ENCODE measurements at places on chromosomes 3 and 15.

- no peak for DNase-seq
These were observed 5.5 kb downstream of the ATOSA start for GRCh38 chr15:52673734-52674133.

DNA sequence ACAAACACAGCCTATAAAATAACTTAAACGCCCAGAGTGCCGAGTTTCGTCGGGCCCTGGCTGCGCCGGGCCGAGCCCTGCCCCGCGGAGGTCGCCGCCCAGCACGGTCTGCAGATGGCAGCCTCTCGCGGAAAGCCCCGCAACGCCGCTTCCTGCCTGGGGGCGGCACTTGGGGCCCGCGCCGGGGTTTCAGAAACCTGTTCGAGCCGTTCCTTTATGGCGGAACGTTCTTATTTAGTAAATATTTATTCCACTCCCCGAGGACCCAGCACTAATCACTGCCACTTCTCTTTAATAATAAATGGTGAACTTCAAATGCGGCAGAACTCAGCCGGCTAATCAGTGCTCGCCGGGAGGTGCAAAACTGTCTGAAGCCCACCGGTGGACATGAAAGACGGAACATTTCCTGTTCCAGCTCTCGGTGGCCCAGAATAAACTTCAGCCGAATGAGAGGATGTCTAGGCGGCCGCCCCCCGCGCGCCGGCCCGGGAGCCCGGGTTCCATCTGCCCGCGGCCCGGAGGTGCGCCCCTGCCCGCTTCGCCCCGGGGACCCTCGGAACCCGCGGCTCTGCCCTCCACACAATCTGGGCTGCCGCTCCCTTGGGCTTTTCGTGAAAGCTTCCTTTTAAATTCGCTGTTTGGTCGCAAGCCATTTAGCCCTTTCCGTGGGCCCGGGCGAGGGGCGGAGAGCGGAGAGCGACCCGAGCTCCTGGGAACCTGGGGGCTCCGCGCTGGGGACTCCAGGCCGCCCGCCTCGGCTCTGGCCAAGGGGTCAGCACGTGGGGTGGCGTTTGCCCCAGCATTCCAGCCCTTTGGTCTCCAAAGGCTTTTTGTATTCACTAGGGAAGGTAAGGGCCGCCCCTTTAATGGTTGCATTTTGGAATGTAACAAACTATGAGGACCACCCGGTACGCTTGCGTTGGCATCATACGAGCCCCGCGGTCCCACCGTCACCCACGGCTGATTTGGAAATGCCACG, 110.8 kb upstream of the ATP11B start:
- DNase-seq: peak; percentile 31

DNA sequence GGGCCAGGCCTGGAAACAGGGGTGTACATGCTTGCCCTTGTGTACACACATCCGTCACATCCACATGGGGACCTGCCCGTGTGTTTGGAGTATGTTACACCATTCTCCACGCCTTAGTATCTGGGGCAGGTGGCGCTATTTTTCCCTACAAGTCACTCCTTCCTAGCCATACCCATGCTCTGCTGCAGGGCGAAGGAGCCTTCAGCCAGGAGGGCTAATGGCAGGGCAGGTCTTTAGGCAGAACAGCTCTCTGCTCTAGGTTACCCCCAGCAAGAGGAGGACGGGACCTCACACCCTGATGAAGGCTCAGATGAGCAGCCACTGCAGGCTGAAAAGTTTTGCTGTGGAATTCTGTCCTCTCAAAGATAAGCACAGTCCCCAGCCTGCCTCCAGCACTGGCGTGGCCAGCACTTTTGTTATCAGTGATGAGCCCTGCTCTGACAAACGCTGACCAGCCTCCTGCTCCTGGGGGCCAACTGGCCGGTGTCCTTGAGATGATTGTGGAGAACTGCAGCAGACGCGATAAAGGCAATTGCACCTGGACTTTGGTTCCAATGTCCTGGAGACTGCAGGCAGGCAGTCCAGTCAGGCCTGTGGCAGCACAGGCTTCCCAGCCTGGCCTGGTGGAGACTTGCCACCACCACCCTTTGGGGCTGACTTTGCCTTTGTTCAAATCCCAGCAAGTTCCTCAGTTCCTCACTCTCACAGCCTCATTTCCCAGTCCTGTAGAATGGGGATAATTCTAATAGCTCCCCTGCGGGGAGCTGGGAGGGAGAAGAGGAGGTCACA, 19.8 kb upstream of the PIGZ start:
- peak; percentile 22 for DNase-seq

DNA sequence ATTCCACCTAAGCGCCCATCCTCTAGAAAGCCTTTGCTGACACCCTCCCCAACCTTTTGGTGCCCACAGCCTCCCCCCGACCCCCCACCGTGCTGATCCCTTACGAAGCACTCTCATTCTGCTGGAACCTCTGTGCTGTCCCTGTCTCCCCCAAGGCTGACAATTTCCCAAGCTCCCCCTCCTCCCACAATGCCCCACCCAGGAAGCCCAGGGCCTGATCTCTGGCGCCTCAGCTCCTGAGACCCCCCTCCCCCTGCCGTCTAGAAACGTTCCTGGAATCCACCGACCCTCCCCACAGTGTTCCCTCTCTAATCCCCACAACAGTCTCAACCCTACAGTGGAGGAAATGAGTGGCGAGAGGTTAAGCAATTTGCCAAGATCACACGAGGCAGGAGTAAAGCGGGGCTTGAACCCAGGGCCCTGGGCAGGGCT, 18.3 kb downstream of the MYL3 start:
- DNase-seq: no peak

DNA sequence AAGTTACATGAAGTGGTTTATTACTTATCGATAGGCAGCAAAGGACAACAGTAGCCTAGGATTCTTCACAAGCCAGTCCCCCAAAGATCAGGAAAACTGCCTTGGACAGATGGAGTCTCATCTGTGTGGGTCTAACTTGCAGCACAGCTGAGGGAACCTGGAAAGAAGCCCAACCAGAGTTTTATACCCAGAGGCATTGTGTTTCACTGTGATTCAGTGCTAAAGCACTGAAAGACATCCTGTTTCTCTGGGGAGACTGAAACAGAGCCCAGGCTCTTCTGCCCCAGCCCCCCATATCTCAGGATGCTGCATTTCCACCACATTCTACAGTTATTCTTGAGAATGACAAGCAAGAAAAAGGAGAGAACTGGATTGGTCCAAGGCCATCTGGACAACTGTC, 48.2 kb upstream of the PYDC2 start:
- no peak for DNase-seq

DNA sequence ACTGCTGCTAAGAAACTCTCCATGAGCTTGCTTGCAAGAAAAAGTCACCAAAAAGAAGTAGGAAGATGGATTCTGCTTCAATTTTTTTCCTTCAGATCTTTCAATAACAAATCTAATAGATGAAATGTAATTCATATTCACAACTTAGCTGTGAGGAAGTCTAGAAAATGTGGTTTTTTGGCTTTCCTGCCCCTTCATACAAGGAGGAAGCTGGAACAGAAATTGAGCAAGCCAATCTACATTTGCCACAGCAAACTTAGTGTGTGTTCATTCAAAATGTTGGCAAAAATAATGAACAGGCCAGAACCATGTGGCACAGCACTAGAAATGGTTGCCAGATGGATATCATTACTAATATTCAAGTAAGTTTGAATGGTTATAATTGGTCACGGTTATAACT, 93.2 kb upstream of the NEDD4 start:
- DNase-seq: no peak

GRCh38 chr3:32499585-32499984, 3.1 kb downstream of the CMTM6 start:
- no peak for DNase-seq

DNA sequence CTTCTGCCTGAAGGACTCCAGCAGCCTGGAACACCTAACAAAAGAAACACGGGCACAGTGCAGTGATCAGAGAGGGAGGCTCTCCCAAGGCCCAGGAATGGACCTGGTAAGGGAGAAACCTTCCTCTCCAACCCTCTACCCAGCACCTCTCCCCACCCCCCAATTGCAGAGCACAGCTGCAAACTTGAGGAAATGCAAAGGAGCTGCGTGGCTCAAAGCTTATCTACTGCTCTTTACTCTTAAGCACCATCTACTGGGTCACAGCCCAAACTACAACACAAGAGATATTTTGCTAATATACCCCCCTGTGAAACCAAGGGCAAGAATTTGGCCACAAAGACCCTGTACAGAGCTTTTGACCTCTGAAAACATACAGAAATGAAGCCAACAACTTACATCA, 328.3 kb downstream of the OXSM start:
- no peak for DNase-seq

- no peak for DNase-seq
These were observed 196.4 kb downstream of the RORA start for GRCh38 chr15:61032600-61033286.

DNA sequence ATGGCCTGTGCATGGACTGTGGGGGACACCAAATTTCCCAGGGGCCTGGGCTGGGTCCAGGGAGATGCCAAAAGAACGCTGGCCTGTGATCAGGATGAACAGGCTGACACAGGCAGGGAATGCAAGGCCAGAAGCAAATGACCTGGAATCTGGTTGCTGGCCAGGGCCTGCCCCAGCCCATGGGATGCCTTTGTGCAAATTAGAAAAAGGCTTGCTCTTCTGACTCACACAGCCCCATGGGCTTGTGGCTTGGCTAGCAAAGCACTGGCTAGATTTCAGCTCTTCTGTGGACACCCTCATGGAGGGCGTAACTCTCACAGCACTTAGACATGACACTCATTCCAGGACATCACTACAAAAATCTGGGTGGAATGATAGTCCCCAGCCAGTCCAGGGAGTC, 356.0 kb downstream of the SHQ1 start:
- no peak for DNase-seq

DNA sequence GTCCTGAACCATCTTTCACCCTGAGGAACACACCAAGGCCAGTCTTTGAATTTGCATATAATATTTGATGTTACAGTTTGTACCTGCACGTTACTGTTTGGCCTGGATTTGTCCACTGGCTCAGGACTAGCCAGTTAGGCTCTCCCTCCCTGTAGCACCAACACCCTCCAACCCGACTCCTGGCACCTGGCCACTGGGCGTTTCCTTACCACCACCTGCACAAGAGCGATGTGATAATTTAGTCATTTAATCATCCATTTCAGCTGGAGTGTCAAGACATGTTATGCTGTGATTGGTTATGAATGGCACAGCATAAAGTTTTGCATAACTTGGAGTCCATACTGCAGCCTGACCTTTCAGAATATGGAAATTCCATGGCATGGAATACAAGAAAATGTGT, 242.4 kb downstream of the KCNMB2 start:
- DNase-seq: peak; percentile 44

GRCh38 chr3:133882986-133883586, 12.6 kb downstream of the RAB6B start:
- no peak for DNase-seq

DNA sequence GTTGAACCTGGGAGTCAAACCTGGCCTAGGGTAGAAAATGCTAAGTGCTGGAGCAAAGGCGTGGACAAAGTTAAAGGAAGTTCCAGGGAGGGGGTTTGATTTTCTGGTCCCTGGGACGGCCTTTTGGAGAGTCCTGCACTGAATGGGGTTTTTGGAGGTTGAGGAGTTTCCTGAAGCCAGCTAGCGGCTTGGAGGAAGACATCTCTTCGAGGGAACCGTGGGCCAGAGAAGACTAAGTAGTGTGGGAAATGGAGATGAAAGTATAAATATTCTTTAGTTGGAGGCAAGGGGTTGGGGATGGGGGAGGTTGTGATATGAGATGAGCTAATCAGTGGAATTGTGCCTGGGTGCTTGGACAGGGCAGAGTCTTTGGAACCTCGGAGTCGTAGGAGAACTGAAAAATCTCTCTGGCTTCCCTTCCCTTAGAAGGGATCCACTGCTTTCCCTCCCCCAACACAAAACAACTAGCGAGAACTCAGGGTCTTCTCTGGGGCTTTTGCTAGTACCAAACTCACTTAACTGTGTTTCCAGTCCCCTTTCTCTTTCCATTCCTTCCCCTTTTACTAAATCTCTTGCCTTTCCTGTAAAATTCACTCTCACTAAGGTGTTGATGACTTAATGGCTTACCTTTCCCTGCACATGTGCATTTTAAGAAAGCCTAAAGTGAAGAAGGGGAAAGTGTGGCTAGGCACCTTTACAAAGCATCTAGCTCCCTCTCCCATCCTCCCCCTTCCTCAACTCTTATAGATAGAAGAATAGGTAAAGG, 1.0 kb downstream of the LPP start:
- no peak for DNase-seq

- DNase-seq: no peak
These were observed 755.1 kb upstream of the EPHA6 start for GRCh38 chr3:96059301-96059700.

DNA sequence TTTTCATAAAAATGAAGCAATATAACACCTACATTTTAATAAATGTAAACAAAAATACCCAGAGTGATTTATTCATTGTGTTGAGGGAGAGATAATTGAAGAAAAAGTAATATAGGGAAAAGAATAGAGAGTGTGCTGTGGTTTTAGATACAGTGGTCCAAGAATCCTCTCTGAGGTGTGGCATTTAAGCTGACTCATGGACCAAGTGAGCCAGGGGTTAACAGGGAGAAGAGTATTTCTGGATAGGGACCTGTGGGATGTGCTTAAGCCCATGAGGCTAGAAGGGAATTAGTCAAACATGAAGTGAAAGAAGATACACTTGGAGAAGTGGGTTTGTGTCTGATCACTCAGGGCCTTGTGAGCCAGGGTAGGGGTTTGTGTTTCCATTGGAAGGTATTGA, 680.7 kb upstream of the GRM7 start:
- DNase-seq: no peak

DNA sequence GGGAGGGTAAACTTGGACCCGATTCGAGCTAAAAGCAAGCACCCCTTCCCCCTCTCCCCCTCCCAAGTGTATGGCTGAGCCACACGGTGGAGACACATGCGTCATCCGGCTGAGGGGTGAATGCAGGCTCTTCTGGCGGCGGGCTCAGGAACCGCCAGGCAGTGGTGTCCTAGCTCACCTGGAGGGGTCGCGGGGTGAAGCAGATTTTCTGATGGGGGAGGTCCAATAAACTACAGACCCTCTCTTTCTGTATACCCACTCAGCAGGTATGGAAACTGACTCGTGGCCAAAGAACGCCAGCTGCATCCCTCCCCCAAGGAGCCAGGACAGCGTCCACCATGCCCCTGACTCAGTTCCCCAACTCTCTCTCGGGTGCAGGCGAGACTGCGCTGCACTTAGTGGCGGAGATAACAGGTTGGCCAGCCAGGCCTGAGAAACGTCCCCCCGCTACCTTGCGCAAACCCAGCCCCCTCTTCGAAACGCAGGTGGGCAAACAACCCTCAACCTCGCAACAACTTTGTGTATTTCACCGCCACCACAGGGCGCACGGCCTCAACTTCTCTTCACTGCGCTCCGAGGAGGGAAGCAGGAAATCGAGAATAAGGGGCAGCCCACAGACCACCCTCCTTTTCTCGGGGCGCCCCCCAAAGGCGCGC, 1.3 kb downstream of the MAGI1 start:
- DNase-seq: peak; percentile 4

GRCh38 chr3:185778094-185778493, 46.7 kb downstream of the IGF2BP2 start:
- no peak for DNase-seq

DNA sequence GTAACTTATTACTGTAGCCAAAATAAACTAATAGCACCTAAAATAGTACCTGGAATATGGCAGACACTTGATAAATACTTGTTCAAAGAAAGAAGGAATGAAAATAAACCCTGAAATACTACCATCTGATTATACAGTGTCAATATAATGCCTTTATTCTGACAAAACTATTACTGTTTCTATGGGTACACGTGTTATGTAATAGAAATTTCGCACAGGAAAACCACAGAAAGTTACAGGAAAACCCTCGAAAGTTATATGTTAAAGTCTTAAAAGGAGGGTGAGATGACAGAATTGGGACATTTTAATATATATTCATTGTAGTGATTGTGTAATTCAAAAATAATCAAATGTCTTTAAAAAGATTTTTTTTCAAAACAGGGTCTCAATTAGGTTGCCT, 28.8 kb downstream of the ETFA start:
- DNase-seq: no peak

GRCh38 chr3:16604433-16604832, 790 bp downstream of the DAZL start:
- no peak for DNase-seq
